ENCODE measurements at places on chromosomes 13 and 19. TPM values are rescaled to one million over a fixed set of nuclear protein-coding genes. Genes with fewer than 3 reads are reported as not detected.

ZNF566 gene
- polyA plus RNA-seq = 4.6 TPM

CRX gene
- polyA plus RNA-seq = not detected

TINCR gene
- 2.6 TPM for polyA plus RNA-seq

MEIS3 gene
- 28.6 TPM for polyA plus RNA-seq

SHISA2 gene
- 0.09 TPM for polyA plus RNA-seq
